ENCODE measurements at places on chromosomes 2 and 18. TPM values are rescaled to one million over a fixed set of nuclear protein-coding genes. Genes with fewer than 3 reads are reported as not detected.

DNA sequence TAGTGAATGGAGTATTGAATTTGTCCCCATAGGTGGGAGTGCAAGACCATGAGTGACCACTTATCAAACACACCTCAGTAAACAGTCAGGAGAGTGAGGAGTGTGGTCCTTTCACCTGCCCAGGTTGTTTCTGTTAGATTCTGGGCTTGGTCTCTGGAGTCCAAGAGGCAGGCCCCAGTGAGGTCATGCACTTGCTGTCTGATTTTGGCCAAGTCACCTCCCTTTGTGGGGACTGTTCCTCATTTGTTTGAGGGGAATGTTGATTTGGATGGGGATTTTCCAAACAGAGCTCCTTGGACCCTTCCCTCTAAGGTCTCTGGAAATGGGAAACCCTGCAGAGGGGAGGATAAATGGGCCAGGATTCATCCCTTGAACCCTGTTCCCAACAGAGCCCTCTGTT is 7.3 kb downstream of the IL1RN start:
- DNase-seq = no peak

The MYOM1 gene
- 0.82 TPM for total RNA-seq

GRCh38 chr2:1731447-1731962 is 12.8 kb downstream of the PXDN start:
- DNase-seq = no peak

- no peak for DNase-seq
These were observed 362.9 kb downstream of the ZEB2 start for GRCh38 chr2:144156736-144157640.

The SPATA3 gene
- total RNA-seq = not detected

- DNase-seq = no peak
These were observed 185.2 kb upstream of the LRRTM1 start for GRCh38 chr2:80489717-80490116.

Measured in frontal cortex (tissue), 4 donors.